NCI-H2107 (cell line): ENCODE measurements at places on chromosomes 3 and 15.
A peak's percentile ranks its signal among the peaks of the same experiment; 100 is the strongest.

DNA sequence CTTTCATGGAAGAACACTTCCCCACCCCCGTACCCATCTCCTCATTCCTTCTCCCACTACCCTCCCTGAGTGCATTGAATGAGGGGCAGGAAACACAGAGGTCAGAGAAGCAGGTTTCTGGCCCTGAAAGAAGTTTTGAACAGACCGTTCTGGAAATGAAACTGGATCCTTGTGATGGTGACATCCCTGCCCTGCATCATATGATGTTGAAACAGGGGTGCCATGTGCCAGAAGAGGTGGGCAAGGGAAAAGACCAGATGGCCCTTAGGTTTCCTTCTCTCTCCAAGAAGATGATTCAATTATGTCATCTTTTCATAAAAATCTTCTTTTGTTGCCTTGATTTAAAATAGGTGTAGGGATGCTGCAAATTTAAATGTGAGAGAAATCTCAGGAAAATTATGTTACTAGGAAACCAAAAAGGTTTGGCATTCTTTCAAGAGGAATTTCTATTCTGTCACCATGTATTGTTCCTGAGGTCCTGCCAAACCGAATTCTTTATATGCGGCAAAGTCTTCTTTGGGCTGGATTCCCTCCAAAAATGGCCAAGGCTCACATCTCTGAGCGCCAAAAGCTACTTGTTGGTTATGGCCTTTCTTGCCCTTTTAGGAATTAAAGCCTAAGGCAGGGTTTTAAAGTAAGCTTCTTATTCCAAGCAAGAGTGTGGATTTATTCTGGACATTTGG, 19.9 kb upstream of the TNFAIP8L3 start:
- DNase-seq: no peak

DNA sequence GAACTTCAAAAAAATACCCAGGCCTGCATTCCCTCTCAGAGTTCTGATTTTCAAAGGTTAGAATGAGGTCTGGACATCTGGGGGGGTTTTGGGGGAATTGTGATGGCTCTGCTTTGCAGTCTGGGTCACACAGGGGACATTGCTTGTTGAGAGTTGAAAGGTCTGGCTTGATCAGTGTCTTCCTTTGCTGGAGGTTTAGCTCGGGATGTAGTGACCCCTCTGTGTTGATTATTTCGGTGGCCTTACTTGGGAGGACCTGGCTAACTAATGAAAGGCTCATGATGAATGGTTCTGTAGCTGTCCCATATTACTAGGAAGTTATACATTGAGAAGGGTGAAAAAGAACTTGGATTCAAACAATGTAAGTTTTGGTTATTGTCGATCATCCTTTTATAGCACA, 23.7 kb downstream of the TPM1 start:
- DNase-seq: no peak

- DNase-seq: no peak
Observed at GRCh38 chr15:94912760-94913159, 681.4 kb downstream of the MCTP2 start.

- DNase-seq: no peak
Observed at GRCh38 chr3:45741742-45742460, 52.7 kb downstream of the SACM1L start.

GRCh38 chr3:143497382-143497781, 350.9 kb downstream of the SLC9A9 start:
- no peak for DNase-seq

DNA sequence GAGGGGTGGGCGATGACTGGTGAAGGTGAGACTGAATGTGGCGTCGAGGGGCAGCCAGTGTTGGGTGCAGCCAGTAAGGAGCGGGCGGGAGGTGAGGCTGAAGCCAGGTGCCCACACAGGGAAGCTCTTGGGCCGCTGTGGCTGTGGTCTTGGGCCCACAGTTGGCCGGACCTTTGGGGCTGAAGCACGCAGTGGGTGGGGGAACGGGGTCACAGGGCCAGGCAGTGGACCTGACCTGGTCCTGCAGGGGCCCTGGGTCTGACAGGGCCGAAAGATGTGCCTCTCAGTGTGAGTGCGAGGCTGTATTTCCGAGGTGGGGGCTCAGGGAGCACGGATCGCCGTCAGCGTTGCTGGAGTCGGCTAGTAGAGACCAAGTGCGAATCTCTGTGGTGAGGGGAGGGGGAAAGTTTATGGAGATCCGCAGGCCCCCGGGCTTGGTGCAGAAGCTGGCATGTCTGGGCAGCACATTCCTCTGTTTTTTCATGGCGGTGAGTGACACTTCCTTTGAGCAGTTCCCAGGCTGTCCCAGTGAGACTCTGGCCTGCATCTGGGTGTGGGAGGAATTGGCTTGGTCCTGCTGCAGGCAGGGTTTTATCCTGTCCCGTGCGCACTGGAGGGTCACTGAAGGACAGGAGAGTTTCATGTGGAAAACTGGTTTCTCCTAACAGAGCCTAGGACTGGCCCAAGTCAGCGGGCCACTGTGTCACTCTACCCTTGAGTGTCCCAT, 100.8 kb downstream of the TMEM266 start:
- DNase-seq: no peak

DNA sequence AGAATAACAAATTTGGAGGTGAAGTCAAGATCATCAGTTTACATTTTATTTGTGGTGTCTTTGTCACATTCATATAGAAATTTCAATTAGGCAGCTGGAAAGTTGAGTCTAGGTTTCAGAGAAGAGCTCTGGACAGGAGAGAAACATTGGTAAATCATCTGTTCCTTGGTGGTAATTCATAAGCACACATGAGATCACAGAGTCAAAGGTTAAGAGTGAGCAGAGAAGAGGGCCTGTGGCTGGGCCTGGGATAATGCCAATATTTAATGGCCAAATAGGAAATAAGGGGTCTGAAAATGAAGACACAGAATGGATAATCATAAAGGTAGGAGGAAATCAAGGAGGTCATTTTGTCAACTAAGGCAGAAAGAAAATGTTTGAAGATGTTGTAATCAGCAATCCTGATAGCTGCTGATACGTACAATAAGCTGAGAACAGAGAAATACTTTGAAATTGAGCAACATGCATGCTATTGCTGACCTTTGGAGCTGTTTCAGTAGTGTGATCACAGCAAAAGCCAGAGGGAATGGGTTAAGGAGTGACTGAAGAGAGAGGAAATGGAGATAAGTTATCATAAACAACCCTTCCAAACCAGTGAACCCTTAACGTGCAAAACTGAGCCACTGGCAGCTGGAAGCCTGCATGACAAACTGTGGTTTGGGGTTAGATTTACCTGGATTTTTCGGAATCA, 692.8 kb downstream of the AGBL1 start:
- DNase-seq: no peak

DNA sequence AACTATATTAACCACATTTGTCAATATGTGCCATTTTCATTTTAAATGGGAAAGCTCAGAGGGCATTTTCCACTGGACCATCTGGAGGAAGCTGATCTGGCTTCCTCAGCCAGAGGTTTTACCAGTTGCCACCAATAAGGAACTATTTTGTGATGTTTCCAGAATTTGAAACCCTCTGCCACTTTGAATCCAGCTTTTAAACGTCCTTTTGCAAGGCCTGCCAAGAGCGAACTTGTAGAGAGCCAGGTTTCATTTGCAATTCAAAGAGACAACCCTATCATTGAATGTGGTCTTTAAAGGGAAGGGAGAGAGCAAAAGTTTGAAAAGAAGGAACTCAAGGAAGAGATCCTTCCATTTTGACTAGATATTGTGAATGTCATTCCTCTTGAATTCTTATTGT, 123.3 kb upstream of the CHL1 start:
- no peak for DNase-seq

DNA sequence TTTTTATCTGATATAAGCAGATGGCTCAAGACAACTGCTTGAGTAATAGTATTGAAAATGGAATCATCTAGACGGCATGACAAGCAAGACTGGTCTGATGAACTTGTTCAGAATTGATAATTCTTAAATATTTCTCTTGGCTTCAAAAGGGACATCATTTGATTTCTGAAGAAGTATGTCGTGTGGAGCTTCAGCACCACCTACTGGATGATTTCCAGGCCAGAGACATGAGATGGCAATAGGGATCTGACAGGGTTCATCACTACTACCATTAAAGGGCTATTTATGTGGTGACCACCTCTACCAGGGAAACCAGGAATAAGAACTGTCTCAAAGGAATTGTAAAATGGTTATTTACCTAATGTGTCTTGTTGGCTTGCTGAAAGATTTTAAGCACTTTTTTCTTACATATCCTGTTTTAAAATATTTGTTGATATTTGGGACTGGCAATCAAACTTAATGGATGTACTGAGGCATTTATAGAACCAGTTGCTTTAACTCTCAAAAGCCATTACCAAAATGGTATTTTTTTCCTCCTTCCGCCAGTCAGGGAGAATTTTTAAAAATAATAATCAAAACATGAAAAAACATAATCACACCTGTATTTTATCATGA, 99.5 kb upstream of the FAM98B start:
- DNase-seq: peak; percentile 0

GRCh38 chr3:149657926-149658743, at the start of gene WWTR1:
Gene WWTR1 (minus strand): TSS chr3:149658025. CDS start chr3:149657306, 719 bp downstream.
- peak; percentile 33 for DNase-seq
